Activated T-helper 1 cell treated with anti-CD3 and anti-CD28 coated beads, Interleukin-2, amount 50 U/mL, for 16 hours (primary cell): ENCODE measurements at places on chromosomes 1 and 21.

DNA sequence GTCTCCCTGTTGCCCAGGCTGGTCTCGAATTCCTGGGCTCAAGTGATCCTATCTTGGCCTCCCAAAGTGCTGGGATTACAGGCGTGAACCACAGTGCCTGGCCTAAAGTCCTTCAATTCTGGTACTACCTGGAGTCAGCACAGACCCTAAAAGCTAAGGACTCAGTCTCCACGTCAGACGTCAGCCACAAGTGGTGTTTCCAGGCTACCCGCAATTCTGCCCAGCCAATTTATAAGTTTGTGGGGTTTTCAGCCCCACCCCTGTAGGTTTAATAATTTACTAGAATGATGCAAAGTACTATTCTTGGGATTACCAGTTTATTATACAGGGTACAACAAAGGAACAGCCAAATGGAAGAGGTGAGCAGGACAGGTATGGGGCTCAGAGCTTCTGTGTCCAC, 10.6 kb upstream of the DIP2A start:
- no peak for DNase-seq

DNA sequence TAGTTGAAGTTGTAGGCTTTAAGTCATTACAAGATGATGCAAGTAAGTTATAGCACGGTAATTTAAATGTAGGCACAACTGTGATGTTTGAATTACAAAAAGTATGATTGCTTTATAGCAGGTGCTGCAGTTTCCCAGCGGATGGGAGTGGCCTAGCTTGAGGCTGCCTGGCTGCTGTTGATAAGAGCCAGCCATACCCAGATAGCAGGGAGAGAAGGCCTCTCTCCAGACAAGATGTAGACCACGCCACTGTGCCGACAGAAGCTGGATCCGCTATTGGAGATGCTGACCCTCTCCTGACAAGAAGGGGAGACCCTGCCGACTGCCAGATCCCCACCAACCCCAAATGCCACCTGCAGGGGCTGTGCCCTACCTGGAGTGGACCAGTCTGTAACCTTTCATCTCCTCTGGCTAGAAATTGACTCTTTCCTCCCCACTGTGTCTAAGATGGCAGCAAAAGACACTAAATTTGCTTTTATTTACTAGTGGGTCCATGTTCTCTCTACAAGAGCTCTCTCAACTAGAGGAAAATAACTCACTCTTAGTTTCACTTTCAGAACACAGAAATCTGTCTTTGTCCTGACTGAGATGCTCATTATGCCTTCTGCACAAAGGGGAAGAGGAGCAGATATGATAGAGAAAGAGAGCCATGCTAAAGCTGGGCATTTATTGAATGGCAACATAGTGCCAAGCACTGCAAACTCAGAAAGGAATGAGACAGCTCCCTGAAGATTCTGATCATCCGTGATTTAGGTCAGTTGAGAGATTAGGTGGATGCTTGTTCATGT, 127.9 kb downstream of the URB2 start:
- DNase-seq, result no peak

- DNase-seq, result peak; percentile 52
These were observed 25.0 kb upstream of the SCCPDH start for GRCh38 chr1:246699095-246699735.

DNA sequence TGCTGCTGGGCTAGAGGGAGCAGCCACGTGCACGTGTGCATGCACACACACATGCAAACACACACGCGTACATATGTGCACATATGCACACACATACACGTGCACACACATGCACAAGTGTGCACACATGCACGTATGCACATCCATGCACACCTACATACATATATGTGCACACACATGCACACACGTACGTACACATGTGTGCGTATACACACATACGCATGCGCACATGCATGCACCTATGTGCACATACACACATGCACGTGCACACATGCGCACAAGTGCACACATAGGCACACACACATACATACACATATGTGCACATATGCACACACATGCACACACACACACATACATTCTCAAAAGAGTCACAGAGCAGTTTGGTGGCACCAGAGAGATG, 85.9 kb upstream of the SLC25A33 start:
- no peak for DNase-seq

GRCh38 chr1:113391649-113392271, 1.4 kb downstream of the MAGI3 start:
- no peak for DNase-seq

GRCh38 chr1:52683367-52683940, 14.7 kb downstream of the COA7 start:
- no peak for DNase-seq

DNA sequence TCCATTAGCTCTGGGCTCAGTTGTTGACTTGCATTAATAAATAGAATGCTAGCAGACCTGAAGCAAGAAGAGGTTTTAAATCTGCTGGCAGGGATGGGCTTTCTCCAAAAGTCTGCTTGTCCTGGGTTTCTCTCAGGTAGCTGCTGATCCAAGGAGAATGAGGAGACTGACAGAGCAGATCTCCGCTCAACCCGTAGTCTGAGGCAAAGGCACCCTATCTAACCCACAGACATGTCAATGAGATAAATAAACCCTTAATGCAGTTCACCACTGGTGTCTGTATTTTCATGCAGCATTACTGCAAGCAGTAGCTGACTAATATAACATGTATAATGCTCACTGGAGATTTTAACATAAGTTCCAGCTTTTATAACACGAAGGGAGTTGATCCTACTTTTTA, 44.1 kb upstream of the RGS21 start:
- no peak for DNase-seq

GRCh38 chr21:41639766-41640165, 127.1 kb downstream of the RIPK4 start:
- DNase-seq, result no peak

DNA sequence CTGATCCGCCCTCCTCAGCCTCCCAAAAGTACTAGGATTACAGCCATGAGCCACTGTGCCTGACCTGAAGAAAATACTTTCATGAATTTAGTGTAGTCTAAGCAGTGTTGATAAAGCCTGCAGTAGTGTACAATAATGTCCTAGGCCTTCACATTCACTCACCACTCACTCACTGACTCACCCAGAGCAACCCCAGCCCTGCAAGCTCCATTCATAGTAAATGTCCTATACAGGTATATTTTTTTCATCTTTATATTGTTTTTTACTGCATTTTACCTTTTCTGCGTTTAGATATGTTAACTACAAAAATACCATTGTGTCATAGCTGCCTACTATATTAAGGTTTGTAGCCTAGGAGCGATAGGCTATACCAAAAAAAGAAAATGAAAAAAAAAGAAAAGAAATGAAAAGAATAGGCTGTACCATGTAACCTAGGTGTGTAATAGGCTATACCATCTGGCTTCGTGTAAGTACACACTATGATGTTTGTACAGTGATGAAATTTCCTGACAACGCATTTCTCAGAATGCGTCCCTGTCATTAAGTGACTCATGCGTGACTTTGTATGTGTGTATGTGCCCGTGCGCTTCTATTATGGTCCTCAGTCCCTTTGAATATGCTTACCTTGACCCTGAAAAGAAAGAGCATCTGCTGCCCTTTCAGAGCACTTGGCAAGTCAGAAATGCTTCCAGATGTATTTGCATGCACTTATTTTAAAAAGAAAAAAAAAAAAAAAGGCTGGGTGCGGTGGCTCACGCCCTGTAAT, 9.2 kb upstream of the SLAMF8 start:
- DNase-seq, result no peak

DNA sequence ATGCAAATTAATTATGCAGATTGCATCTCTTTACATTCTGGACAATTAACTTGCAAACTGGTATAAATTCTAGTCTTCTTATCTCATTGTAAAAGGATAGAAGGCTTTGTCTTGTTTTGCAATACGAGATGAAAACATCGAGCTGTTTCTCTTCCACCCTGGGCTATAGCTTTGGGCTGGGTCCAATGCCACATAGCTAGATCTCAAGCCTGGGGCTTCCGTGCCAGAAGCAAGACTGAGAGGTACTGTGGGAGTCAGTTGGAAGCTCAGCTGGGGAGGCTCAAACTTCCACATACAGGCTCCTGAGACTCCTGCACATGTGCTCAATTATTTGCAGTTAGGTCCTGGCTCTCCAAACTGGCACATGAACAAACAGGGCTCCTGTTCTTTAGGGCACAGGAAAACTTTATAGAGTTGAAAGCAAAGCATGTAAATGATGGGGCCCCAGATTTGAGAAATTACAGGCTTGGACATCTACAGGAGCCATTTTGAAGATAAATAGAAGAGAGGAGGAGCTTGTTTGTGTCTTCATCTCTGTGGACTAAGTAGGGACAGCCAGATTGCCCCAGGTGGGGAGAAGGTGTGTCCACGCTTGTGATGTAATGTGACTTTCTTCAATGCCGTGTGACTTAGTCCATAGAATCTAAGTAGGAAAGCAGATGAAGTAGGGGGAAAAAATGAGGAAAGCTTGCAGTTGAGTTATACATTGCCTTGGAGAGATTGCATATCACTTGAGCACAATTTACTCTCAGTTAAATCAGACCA, 65.9 kb upstream of the SIPA1L2 start:
- DNase-seq, result no peak

- DNase-seq, result no peak
These were observed 26.2 kb upstream of the EPHA2 start for GRCh38 chr1:16181887-16182719.

- DNase-seq, result no peak
These were observed 9.7 kb upstream of the FMOD start for GRCh38 chr1:203360547-203361185.

- peak; percentile 56 for DNase-seq
These were observed 1.2 kb upstream of the TRAPPC3 start for GRCh38 chr1:36150296-36151133.

DNA sequence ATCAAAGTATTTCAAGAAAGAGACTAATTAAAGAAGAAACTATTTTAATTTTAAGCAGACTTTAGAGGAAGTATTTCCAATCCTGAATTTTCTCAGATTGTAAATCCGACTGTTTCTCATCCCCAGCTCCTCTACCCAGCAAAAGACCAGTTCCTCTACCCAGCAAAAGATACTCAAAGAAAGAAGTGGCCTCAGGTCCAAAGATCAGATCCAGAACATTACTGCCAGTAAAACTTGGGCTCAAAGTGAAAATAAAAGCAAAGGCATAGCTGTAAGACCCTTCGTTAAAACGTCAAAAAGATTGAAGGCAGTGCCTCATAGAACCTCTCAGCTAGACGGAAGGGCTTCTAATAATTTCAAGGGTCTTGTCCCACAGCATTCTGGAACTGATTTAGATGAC, 50.0 kb downstream of the LRRC8B start:
- DNase-seq, result no peak

DNA sequence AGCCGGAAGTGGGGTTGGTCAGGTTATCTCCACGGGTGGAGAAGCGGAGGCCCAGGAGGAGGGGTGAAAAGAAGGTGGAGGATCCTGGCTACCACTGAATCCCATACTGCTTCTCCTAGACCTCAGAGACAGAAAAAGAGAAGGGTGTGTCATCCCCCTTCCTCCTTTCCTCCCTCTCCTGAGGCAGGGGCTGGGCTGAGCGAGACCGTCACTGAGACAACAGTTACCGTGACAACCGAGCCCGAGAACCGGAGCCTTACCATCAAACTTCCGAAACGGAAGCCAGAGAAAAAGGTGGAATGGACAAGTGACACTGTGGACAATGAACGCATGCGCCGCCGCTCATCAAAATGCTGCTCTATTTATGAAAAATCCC, 42.1 kb upstream of the NBPF3 start:
- DNase-seq, result no peak

- DNase-seq, result no peak
These were observed 179.9 kb downstream of the DENND1B start for GRCh38 chr1:197595304-197595904.

- DNase-seq, result no peak
These were observed 60.9 kb upstream of the IFNAR2 start for GRCh38 chr21:33168886-33169285.
